ENCODE measurements at places on chromosomes 13 and 19. TPM values are rescaled to one million over a fixed set of nuclear protein-coding genes. Genes with fewer than 3 reads are reported as not detected.

The ARL11 gene
- total RNA-seq: under 0.01 TPM

The ZNF296 gene
- total RNA-seq: under 0.01 TPM

The LGALS14 gene
- total RNA-seq: not detected

The TPT1 gene
- 1,580 TPM for total RNA-seq

The SOX1 gene
- total RNA-seq: not detected

The PCP2 gene
- total RNA-seq: not detected

The WDR88 gene
- not detected for total RNA-seq

The BRME1 gene
- total RNA-seq: 1.2 TPM

The RFPL4AL1 gene
- total RNA-seq: under 0.01 TPM

The SLITRK1 gene
- total RNA-seq: not detected

The RFX2 gene
- total RNA-seq: 4.5 TPM

The S1PR4 gene
- total RNA-seq: not detected

The RASL11A gene
- total RNA-seq: 13.8 TPM

The PRKCSH gene
- total RNA-seq: 121 TPM

The FCAR gene
- total RNA-seq: not detected

The CEACAM16 gene
- not detected for total RNA-seq

The MEF2B gene
- 0.28 TPM for total RNA-seq

The CGB8 gene
- not detected for total RNA-seq

The LMTK3 gene
- not detected for total RNA-seq

The ZSCAN4 gene
- total RNA-seq: not detected

The IGFL2 gene
- not detected for total RNA-seq

The CCDC169 gene
- total RNA-seq: 1.3 TPM

The DIAPH3 gene
- total RNA-seq: 25.9 TPM

The NLRP5 gene
- total RNA-seq: not detected

The NDUFB7 gene
- 299 TPM for total RNA-seq

The MYO16 gene
- total RNA-seq: 0.28 TPM

The GPC5 gene
- total RNA-seq: 0.19 TPM

The CGB1 gene
- total RNA-seq: 0.28 TPM

The F10 gene
- total RNA-seq: 4.2 TPM

The KRTDAP gene
- not detected for total RNA-seq

The FLT1 gene
- 0.77 TPM for total RNA-seq

The ZNF607 gene
- 6.8 TPM for total RNA-seq

The ZNF552 gene
- total RNA-seq: 4.4 TPM

The ZIK1 gene
- 10.1 TPM for total RNA-seq

The GNG8 gene
- not detected for total RNA-seq

The KCNK6 gene
- total RNA-seq: 11.3 TPM

The SIGLEC11 gene
- not detected for total RNA-seq

The KANK2 gene
- 274 TPM for total RNA-seq

The HOOK2 gene
- total RNA-seq: 11.1 TPM

The LGALS7B gene
- total RNA-seq: not detected

The ZNF235 gene
- 2.3 TPM for total RNA-seq

The LHFPL6 gene
- 159 TPM for total RNA-seq

The NAPSA gene
- 0.28 TPM for total RNA-seq

The PEG3 gene
- 5.4 TPM for total RNA-seq

The CXCL17 gene
- total RNA-seq: not detected

The OR7D2 gene
- not detected for total RNA-seq

The RINL gene
- 2.7 TPM for total RNA-seq

The HIPK4 gene
- 0.28 TPM for total RNA-seq

The ZNF100 gene
- 2.5 TPM for total RNA-seq

The KLK13 gene
- not detected for total RNA-seq

The DCT gene
- total RNA-seq: not detected

The NUP58 gene
- total RNA-seq: 89.0 TPM

Measured in regular cardiac myocyte (primary cell).